ENCODE measurements at places on chromosomes 13 and 19. TPM values are rescaled to one million over a fixed set of nuclear protein-coding genes. Genes with fewer than 3 reads are reported as not detected.

- no peak overlapping the region for H3K4me3 ChIP-seq
- no peaks in the 10 kb centered on the region for H3K4me1 ChIP-seq
- DNase-seq = no peak
These were observed 713.8 kb upstream of the GPC6 start for GRCh38 chr13:92512852-92513251.

GRCh38 chr19:3149526-3150505 lies 14.0 kb downstream of the GNA15 start:
- H3K4me1 ChIP-seq = peaks cover 19% of the 10 kb centered on the region
- no peaks in the 10 kb centered on the region for H3K27me3 ChIP-seq
- no peak overlapping the region for H3K4me3 ChIP-seq
- peaks cover 40% of the 10 kb centered on the region for H3K36me3 ChIP-seq
- no peak for DNase-seq

DNA sequence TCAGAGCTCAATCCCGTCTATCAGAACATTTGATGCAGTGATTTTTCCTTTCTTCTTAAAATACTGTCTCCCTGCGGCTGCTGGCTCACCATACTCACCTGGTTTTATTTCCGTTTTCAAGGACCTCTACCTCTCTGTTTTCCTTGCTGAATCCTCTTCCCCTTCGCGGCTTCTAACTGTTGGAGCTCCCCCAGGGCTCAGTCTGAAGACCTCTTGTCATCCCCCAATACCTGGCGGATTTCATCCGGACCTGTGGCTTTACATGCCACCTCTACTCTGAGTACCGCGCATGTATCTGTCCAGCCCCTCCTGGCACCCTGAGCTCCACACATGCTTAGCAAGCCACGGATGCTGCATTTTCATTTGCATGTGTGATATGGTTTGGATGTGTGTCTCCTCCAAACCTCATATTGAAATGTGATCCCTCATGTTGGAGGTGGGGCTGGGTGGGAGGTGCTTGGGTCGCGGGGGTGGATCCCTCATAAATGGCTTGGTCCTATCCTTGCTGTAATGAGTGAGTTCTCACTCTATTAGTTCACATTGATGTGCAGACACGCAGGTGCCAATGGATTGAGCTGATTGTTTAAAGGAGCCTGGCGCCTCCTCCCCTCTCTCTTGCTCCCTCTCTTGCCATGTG lies 106.2 kb upstream of the LSM14A start:
- no peaks in the 10 kb centered on the region for H3K36me3 ChIP-seq
- no peaks in the 10 kb centered on the region for H3K4me1 ChIP-seq
- H3K4me3 ChIP-seq = no peak overlapping the region

Gene KCNK6
- 18.7 TPM for total RNA-seq
